Activated naive CD4-positive, alpha-beta T cell treated with anti-CD3 and anti-CD28 coated beads, Interleukin-2, amount 50 U/mL, for 72 hours (primary cell): ENCODE measurements at places on chromosomes 3 and 15.

- DNase-seq: no peak
Measured at GRCh38 chr3:79253271-79253670, 514.5 kb downstream of the ROBO1 start.

DNA sequence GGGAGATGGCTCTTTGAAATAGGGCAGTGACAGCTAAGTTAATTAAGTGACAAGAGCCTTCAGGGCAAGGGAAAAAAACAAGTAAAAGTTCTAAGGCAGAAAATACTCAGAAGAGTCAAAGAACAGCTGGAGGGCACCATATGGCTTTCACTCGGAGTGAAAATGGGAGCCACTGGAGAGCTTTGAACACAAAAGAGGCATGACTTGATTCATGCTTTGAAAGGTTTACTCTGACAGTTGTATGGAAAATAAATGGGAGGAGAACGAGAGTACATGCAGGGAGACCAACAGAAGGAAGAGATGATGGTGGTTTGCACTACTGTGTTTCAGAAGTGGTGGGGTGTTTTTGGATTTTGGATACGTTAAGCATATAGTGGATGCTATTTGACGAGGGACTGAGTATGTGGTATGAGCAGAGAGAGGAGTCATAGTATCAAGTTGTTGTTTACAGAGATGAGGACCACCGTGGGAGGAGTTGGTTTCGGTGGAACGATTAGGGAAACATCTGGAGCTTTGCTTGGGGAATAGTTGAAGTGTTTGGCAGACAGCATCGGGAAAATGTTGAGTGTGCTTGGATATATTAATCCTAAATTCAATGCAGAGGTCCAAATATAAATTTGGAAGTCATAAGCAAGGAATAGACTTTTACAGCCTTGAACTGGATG is 411.5 kb downstream of the GABRG3 start:
- no peak for DNase-seq

- peak; percentile 89 for DNase-seq
Measured at GRCh38 chr3:170037463-170038433, at the start of gene GPR160. TSS of gene GPR160 (plus strand) at chr3:170037995. CDS start at chr3:170083973, 45,978 bp downstream.

DNA sequence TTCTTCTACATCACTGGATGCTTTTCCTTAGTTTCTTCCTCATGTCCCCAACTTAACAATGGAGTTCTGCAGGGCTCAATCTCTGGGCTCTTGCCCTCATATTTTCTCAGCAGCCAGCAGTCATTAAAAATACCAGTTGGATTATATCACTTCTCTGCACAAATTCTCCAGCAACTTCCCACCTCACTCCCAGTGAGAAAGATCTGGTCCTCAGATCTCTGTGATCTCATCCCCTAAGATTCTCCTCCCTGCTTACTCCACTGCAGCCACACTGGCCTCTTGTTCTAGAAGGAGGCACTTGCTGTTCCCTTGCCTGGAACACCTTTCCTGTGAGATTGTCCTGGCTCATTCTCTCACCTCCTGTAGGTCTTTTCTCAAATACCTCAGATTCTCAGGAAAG is 6.1 kb downstream of the ERICH6 start:
- no peak for DNase-seq

DNA sequence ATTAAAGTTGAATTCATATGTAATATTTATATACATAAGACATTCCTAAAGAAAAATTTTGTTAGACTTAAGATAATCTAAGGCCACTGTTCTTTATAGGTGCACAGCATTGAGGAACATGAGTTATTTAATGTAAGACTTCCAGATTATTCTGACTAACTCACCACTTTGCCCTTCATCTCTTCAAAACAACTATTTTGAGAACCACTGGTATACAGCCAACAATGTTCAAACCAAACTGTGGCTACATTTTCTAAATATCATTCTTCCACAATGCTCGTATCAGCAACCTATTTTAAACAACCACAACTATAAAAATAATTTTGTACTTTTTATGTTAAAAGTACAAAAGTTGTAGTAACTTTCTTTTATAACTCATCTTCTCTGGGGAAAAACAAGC is 199.8 kb upstream of the ALCAM start:
- DNase-seq: no peak

DNA sequence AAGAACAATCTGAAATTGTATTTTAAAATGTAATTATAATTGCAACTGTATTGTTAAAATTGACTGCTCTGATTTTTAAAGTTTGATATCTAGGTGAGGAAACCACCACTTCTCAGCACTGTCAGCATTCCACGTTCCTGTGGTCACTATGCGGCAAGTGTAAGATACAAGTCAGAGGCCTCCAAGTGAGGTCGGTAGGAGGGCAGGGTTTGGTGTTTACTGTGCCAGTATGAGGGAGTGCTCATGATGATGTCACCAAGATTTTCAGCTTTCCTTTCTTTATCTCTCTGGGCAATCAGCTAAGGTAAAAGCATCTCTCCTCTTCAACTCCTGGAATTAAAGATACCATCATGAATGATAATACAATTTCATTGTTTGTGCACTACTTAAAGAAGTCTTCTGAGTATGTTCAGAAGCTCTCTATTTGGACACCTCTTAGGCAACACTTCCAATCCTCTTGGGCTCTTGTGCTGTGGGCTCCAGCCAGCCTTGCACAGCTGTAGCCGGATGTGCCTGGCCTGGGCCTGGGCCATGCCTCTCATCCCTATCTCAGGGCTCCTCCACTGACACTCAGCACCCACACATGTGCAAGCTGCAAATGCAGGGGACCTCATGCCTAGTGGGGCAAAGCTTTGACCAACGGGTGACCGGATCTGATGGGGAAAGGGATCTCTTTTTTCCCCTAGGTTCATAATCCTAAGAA is 42.9 kb downstream of the CCR3 start:
- no peak for DNase-seq

- DNase-seq: no peak
Measured at GRCh38 chr15:96693990-96694517, 363.6 kb downstream of the NR2F2 start.

DNA sequence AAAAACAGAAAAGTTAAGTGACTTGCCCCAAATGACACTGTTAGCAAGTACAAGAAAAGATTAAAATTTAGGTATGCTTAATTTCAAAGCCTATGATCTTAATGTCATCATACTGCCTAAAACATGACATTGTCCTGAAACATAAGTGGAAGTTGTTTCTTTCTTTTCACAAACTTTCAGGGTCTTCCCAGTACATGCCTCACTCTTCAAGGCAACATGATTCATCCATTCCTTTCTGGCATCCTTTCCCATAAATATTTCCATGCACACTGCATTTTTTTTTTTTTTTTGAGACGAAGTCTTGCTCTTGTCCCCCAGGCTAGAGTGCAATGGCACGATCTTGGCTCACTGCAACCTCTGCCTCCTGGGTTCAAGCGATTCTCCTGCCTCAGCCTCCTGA is 42.5 kb upstream of the KPNA4 start:
- no peak for DNase-seq

DNA sequence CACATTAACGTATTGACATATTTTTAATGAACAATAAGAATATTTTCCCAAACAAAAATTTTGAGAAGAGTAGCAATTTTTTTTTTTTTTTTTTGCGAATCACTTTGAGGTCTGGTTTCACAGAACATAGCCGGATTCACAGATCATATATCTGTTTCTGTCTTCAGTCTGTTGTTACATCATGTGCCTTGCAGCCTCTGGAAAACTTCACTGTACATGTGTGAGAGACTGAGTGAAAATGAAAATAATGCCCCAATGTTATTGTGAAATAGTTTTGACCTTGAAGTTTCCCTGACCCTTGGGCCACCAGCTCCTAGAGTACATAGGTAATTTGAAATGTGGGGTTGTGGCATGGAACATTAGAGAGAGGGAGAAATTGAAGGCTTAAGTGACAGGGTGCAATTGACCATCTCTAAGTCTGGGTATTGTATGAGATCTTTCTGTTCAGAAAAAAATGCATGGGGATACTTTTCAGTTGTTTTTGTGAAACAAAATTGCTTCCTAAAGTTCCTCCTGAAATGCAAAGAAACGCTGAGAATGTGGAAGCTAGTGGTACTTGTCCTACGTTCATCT is 14.0 kb downstream of the ITPR1 start:
- DNase-seq: no peak

GRCh38 chr3:187822402-187822801 is 77.1 kb upstream of the BCL6 start:
- no peak for DNase-seq

GRCh38 chr15:64369078-64369607 is 12.1 kb downstream of the PCLAF start:
- no peak for DNase-seq

DNA sequence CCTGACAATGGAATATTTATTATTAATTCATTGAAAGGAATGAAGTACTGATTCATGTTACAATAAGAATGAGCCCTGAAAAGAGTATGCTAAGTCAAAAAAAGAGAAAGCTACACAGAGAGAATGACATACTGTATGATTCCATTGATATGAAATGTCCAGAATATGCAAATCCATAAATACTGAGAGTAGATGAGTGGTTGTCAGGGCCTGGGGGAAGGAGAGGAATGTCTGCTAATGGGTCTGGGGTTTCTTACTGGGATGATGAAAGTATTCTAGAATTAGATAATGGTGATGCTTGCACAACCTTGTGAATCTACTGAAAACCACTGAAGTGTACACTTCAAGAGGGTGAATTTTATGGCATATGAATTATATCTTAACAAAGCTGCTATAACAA is 79.9 kb upstream of the HACD2 start:
- DNase-seq: no peak

DNA sequence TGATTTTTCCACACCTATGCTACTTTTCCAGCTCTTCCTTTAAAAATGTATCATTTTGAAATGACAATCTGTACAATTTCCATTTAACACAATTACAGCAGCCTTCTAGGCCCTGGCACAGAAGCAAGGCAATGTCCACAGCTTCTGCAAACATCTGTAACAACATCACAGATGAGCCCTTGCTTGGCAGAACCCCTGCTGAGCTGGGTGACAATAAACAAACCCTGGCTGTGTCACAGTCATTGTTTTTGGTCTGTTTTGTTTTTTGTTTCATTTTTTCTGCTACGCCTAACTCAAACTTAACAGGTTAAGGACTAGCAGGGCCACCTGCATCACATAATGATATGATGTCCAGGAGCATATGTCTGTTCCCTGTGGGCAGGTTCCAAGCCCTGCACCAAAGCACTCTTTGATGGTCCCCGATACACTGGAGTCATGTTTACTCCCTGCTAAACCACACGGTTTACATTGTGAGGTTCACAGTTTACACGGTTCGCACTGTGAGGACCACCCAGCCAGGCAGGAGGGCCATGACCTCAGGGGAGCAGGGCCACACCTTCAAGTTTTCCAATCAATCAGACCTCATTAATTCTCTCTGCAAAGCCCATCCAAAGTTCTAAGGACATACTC is 186.8 kb upstream of the CHRNA7 start:
- DNase-seq: no peak
